Transverse colon (tissue), 4 donors: ENCODE measurements at places on chromosomes 5 and 9. TPM values are rescaled to one million over a fixed set of nuclear protein-coding genes. Genes with fewer than 3 reads are reported as not detected.

LPCAT1 gene
- total RNA-seq, result 50.5 TPM

- no peak for DNase-seq
These were observed 44.6 kb upstream of the FCN1 start for GRCh38 chr9:134962065-134962972.

DNA sequence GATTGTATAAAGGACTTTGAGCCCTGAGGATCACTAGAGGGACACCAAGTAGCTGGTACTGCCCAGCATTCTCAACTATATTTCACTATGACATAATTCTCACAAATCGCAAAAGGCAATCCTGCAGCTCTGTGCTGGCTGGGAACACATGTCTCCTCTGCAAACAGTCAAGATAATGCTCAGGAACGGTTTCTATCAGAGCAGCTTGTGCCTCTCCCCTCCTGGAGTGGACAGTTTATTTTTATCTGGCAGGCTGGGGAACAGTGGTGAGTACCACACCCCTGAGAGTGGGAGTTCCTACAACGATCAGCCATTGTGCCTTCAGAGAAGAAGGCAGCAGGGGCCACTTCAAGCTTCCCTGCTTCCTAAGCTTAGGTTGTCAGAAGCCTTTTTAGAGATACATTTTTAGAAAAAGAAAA is 65.8 kb downstream of the ERAP1 start:
- no peak for DNase-seq

- no peak for DNase-seq
These were observed 200.1 kb downstream of the PAX5 start for GRCh38 chr9:36833954-36834353.

PCA3 gene
- not detected for total RNA-seq
